ENCODE measurements at places on chromosomes 6 and 20.

GRCh38 chr6:165167861-165168260 is 141.5 kb downstream of the C6orf118 start:
- DNase-seq = no peak

GRCh38 chr20:9134346-9134745 is 65.5 kb downstream of the PLCB4 start:
- DNase-seq = no peak

DNA sequence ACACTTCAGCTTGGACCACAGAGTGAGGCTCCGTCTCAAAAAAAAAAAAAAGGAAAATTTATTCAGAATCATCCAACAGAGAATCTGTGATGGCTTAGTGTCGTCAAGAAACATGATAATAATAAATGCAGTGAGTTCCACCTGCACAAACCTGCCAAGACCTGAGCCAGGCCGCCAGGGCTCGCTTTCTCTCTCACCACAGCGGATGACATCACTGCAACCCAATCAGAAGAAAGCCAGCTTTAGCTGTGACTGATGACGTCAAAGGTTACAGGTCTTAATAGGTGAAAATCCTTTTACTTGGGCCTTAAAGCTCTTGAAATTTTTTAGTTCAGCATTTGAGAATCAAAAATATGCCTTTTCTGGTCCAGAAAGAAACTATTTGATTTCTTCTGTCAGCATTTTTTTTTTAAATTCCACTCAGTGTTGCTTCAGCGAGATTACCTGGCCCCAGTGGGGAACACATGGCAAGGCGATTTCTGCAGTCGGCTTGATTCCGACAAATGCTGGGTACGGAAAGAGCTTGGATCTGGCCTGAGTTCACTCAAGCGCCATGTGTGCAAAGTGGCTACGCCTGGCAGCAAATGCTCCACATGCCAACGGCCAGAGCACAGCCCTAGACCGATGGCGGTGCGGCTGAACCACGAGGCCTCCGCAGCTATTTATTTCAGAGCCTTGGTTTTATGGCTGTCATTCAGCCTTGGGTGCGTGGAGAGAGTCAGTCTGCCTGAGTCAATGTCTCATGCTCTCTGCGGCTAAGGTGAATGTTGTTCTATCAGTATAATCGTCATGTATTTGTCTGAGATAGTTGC is 105.7 kb upstream of the QKI start:
- no peak for DNase-seq

DNA sequence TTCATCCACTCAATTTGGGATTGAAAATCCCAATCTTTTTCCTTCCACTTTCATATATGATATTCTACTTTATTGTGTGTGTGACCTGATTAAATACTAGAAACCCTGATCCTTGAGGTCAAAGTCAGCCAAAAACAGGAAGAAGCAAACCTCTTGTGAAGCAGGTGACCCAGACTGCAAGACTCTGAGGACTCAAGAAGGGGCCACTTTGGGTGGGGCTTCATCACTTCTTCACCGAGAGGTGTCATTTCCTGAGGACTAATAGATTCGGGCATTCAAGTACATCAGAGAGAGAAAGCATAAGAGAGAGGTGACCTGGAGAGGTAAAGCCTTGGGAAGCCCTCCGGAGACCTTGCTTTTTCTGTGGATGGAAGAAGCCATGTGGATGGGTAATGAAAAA is 129.0 kb downstream of the CFAP61 start:
- no peak for DNase-seq

DNA sequence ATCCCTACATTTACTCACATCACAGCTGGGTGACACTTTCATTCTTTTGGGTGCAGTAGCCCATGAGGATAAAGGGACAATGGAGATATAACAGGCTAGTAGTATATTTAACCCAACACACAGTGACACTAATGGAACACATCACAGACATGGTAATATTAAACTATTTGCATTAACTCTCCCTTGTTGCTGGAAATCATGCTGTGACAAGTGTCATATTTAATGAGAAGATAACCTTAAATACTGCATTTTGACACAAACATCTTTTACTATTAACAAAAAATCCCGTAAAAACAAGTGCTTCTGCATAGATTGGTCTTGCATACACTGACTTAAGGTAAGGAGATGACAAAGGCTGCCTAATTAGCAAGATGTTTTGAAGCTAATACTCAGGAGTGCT is 45.5 kb downstream of the CNR1 start:
- no peak for DNase-seq

DNA sequence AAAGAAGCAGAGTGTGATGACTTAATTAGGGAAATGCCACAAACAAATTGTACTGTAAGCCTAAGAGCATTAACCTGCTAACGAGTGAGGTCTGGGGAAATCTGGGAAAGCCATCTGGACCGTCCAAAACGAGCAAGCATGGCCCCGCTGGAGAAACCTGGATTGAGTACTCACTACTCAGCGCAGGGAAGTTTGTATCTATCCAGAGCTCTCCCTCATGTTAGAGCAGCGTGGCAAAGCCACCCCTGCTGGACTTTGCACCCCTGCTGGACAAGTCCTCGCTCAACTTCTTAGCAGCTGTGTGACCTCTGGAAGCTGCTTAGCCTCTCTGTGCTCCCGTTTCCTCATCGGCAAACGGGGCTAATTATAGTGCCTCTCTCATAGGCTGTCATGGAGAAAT is 37.3 kb downstream of the PSMG4 start:
- no peak for DNase-seq

DNA sequence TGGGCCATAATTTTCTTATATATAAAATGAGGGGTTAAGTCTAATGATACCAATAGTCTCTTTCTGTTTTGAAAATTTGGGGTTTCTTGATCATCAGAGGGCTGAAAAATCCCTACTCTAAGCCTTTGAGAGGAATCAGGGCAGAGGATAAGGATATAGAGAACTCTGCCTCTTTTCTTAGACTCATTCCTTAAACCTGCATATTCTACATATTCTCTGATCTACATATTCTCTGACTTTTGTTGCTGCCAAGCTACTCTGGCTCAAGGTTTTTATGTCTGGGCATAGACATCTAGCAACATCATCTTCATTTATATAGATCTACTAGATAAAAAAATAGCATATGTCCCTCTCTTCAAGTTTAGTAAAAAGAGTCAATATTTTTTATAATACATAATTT is 71.2 kb downstream of the FLRT3 start:
- no peak for DNase-seq

DNA sequence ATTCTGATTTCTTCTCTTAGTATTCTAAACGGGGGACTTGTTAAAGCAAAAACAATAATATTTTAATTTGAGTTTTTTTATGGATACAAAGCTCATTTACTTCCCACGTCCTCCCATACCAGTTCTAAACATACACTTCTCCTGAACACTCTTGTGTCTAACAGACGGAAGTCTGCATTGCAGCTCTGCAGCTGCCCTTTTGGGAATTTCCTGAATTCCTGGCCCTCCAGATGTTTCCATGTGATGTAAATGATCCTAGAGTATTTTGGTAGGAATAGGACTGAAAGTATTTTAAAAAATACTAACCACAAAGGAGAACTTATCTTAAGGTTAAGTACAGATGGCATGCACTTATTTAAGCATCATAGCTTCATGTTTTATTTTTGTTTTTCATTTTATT is 886.7 kb downstream of the TBC1D32 start:
- no peak for DNase-seq

GRCh38 chr6:168692193-168692914 is 251.4 kb downstream of the SMOC2 start:
- DNase-seq = no peak

- DNase-seq = no peak
These were observed 46.3 kb downstream of the TULP4 start for GRCh38 chr6:158358450-158359077.

GRCh38 chr6:169864148-169865020 is 113.0 kb downstream of the ERMARD start:
- DNase-seq = no peak

GRCh38 chr6:13131935-13132661 is 196.2 kb downstream of the TBC1D7 start:
- no peak for DNase-seq

GRCh38 chr6:2718334-2719092 is 32.2 kb downstream of the MYLK4 start:
- no peak for DNase-seq

DNA sequence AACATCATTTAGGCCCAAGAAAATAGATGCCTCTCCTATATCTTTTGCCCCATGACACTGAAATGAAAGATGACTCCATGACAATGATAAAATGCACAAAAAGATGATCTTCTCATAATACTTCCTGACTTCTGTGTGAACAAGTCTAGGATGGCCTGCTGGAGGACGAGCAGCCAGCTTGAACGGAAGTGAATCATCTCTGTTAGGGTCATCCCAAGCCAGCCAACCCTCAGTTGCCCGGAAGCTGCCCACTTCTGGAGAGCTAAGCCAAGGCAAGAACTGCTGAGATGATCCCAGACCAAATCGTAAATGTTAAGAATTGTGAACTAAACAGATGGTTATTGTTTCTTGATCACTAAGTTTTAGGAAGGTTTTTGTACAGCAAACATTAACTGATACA is 249.7 kb upstream of the HS3ST5 start:
- no peak for DNase-seq

DNA sequence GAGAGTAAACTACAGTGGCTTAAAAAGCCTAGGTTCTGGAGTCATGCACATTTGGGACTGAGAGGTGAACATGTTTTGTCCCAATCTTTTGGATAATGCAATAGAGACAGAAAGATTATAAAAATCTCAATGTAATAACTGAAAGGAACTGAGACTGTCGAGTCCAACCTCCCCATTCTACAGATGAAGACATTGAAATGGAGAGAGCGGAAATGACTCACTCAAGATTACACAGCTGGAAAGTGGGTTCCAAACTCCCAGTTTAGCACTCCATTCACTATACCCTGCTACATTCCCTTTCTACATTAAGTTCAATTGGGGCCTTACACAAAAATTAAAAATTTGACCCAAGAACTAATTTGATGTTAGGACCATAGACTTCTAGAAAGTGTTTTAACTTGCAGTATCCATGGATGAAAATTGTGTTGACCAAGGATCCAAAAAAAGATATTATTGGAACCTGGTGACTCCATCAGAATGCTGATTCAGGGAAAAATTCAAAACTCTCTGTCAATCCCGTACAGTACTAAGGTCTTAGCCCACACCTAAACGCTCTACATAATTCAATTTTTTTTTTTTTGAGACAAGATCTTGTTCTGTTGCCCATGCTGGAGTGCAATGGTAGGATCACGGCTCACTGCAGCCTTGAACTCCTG is 1.5 kb upstream of the ILRUN start:
- no peak for DNase-seq

DNA sequence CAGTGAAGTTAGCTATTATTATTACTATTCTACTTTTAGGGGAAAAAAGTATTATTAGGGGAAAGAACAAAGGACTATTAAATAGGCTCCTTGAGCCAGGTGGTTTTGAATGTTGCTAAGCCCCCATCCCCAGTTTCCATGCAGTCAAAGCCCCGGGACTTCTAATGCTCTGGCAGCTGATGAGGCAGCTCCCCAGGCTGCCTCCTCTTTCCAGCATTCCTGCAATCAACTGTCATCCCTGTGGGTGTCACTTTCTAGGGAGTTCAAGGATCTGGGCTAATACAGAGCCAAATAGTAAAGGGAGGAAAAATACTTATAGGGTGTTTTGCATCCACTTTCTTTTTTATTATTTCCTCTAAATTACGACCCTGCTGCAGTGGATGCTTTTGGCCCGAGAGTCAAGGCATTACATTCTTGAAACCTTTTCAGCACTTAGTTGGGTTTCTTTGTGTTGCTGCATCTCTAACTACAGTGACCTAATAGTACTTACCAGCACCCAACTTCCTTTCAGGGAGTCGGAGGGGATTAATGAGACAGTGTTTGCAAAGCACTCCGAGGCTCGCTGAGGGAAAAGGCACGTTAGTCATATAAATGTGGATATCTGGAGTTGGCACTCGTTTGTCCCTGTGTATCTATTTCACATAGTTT is 303.9 kb upstream of the MAP3K7 start:
- no peak for DNase-seq

- DNase-seq = no peak
These were observed 95.5 kb downstream of the PRND start for GRCh38 chr20:4817230-4817671.

- DNase-seq = no peak
These were observed 241.7 kb upstream of the CEP162 start for GRCh38 chr6:84469144-84469543.

DNA sequence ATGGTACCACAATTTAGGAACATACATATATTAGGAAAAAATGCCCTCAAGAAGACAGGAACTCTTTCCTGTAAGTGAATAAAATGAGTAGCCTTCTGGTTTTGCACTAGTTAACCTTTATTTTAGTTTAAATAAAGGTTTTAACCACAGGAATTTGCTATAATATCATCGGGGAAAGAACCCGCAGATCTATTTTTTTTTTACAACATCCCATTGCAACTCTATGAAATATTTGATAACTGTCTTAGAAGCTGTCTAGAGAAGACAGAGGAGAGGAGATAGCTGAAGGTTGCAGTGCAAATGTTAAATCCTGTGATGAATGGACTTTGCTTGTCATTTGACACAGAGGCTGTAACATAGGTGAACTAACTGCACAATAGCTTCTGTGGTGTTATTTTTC is 69.5 kb downstream of the TINAG start:
- no peak for DNase-seq

DNA sequence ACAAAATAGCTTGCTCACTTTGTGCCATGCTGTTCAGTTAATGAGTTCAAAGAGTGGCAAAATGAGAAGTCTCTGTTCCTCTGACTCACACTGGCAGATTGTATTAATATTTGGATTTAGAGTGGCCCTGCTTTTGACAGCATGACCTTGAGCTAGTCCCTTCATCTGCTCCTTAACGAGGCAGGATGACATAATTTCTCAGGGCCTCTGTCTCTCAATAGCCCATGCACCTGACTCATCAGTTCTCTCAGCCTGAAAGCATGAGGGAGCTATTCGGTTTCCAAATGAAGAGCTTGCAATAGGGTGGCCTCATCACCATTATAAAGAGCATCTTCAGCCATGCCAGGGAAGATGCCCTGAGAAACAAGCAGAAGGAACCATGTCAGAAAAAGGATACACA is 38.2 kb downstream of the CAP2 start:
- no peak for DNase-seq

DNA sequence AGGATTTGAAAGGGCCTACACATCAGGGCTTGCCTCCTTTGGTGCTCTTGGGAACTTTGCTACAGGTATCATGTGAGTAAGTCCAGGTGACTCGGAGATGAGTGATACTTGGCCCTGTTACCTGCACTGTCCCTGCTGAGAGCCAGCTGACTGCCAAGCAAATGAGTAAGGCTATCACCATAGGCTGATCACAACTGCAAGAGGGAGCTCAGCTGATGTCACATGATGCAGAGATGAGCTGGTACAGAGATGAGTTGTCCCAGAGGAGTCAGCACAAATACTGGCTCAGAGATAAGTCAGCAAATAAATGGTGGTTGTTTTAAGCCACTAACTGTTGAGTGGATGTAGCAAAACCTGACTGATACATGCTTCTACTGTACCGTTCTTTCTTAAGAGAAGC is 41.4 kb downstream of the LAMP5 start:
- no peak for DNase-seq

- DNase-seq = no peak
These were observed 20.0 kb upstream of the MPC1 start for GRCh38 chr6:166402582-166403277.

DNA sequence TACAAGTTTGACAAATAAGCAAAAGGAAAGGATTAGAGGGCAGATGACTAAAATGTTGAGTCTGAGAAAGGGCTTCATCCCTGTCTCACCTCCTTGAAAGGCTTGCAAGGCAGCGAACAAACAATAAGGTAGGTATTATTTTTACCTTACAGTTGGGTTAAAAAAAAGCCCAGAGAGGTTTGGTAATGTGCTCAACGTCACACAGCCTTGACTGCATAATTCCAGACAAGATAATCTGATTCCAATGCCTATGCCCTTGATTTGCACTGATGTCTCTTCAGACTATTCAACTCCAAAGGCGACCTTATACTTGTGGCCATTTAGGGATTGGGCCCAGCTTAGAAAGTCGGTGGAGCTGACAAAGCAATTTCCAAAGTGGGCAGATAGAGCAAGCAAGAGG is 1.7 kb downstream of the ARG1 start:
- DNase-seq = no peak
